Stimulated activated CD4-positive, alpha-beta T cell treated with anti-CD3 and anti-CD28 coated beads, TNF-alpha, amount 100 ng/mL, for 4 hours (primary cell): ENCODE measurements at places on chromosomes 6 and 20.

- DNase-seq, result no peak
These were observed 25.1 kb downstream of the FRK start for GRCh38 chr6:116035616-116036015.

- DNase-seq, result no peak
These were observed 1.1 kb downstream of the DEF6 start for GRCh38 chr6:35298625-35299140.

GRCh38 chr6:101595276-101595675 is 201.8 kb downstream of the GRIK2 start:
- DNase-seq, result no peak

- DNase-seq, result no peak
These were observed 99.0 kb upstream of the KCNG1 start for GRCh38 chr20:51121901-51122412.
